ENCODE measurements at places on chromosomes 1 and 21.
A peak's percentile ranks its signal among the peaks of the same experiment; 100 is the strongest.

GRCh38 chr1:118142546-118142945, 42.5 kb downstream of the SPAG17 start:
- DNase-seq, result no peak

GRCh38 chr1:232127190-232127589, 500.6 kb downstream of the DISC1 start:
- DNase-seq, result peak; percentile 67

DNA sequence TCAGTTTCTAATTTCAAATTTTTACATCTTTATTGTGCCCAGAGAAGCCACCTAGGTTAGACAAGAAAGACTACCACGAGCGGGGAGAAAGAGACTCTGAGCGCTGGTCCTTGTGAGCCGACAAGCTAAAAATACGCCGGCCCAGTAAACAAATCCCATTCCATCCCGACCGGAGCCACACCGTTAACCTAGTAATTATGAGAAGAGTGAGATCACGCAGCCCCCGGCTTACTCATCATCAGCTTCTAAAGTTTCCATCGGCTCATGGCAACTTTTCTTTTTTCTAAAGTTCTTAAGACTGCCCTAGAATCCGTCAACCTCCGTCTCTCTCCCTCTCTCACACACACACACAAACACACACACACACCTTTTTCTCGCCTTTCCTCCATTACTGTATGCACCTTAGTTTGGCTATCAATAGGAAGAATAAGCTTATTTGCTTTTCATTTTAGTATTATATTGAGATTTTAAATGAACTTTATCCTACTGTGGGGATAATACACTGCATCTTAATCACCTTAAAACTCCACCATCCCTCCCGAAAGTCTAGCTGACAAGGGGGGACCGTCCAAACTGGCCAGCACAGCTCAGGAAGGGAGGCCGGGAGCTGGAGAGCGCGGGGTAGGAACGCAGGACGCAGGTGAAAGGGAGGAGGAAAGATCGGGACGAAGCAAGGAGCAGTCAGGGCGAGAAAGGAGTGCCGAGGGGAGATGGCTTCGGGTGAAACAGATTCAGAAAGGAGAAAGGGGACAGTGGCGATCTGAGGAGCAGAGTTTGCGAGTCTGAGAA, 728 bp downstream of the OTUD7B start:
- DNase-seq, result peak; percentile 53

- no peak for DNase-seq
These were observed 31.8 kb downstream of the UCK2 start for GRCh38 chr1:165858967-165859845.

GRCh38 chr1:241560146-241560848, 28.1 kb downstream of the KMO start:
- DNase-seq, result no peak

- DNase-seq, result no peak
These were observed 66.0 kb upstream of the CR1L start for GRCh38 chr1:207578796-207579435.

DNA sequence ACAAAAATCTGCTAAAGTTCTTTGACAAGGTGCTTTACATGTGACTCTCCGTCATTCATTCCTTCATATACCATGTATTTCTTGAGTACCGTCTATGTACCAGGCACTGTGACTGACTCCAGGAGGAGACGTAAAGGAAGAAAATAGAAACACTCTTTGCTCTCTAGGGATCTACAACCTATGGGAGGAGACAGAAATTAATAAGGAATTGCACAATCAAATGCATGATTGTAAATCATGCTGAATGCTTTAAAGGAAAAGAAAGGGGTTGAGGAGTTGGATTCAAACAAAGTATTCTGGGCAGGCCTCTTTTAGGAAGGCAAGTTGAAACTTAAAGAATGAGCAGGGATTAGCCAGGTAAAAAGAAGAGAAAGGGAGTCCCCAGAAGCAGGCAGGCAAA, 239.1 kb upstream of the FGGY start:
- no peak for DNase-seq

- no peak for DNase-seq
These were observed 180.8 kb downstream of the BRINP2 start for GRCh38 chr1:177351361-177352108.

DNA sequence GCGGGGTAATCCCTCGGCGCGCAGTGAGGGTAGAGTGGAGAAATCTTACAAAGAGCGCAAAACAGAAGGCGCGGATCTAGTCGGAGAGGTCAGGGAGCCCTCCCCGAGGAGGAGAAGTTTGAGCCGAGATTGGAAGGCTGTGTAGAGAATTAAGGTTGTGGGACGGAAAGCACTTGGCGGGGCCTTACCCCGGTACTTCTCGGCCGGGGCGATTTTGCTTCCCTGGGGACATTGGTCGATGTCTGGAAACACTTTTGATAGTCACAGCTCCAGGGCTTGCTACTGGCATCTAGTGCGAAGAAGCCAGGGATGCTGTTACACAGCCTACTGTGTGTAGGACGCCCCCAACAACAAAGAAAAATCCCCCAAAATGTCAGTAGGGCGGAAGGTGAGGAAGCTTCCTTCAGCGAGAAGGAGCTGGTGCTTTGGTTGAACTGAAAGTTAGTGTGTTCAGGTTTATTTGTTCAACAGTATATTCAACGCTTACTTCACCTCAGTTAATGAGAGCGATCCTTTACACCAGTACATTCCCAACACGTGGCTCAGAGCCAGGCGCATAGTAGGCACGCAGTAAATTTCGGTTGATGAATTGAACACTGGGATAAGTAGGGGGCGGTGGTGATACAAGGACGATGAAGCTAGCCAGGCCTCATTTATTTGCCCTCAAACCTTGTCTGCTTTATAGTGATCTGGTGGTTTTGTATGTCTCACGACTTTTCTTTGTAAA, 807 bp downstream of the CEP85 start:
- no peak for DNase-seq

GRCh38 chr1:217482356-217483102, 148.4 kb downstream of the GPATCH2 start:
- DNase-seq, result peak; percentile 13

DNA sequence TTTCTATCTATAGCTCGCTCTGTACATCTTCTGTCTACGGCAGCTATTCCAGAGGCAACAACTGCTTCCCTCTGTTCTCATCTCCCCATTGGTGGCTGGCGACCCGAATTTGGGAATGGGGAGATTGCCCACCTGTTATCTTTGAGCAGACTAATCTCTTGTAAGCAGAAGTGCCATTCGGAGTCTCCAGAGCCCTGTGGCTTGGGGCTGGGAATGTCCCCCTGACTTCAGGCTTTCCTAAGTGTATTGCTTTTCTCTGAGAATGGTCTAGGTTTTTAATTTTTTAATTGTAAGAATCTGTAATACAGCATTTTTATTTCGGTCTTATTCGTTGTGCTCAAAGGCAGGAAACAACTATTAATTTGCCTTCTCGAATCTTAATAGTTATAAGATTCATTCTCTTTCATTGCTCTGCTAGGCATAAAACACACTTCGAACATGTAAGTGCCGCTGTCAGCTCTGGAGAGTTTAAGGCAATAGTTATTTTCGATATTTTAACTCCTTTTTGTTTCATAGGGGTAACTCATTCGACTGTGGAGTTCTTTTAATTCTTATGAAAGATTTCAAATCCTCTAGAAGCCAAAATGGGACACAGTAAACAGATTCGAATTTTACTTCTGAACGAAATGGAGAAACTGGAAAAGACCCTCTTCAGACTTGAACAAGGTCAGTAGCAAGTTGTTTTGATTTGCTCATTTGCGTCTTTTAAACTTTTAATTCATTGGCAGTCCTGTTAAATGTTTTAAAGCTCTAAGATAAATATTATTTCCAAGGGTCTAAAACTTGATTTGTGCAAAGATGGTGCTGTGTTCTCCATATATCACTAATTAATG, 514 bp downstream of the AGL start:
- DNase-seq, result no peak

GRCh38 chr1:59609245-59609644, 205.5 kb upstream of the HOOK1 start:
- DNase-seq, result no peak

- DNase-seq, result no peak
These were observed 154.0 kb downstream of the RWDD3 start for GRCh38 chr1:95388031-95388430.

GRCh38 chr1:191049781-191050180, 572.1 kb upstream of the BRINP3 start:
- DNase-seq, result no peak

- DNase-seq, result no peak
These were observed 236.2 kb upstream of the KAZN start for GRCh38 chr1:14362331-14362730.

GRCh38 chr1:114324662-114324965, 170.9 kb upstream of the SYT6 start:
- DNase-seq, result peak; percentile 52

DNA sequence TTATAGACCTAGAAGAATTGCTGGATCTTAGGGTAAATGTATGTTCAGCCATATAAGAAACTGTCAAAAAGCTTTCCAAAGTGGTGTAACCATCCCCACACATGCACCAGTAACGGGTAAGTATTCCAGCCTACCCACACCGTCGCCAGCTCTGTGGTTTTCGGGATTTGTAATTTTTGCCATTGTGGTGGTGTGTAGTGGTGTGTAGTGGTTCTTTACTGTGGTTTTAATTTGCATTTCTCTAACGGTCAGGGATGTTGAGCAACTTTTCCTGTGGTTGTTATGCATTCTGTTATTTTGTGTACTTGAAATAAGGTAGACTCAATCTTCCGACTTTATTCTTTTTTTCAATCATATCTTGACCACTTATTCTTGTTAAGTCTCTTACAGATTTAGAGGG, 342.4 kb upstream of the AJAP1 start:
- DNase-seq, result no peak

- no peak for DNase-seq
These were observed 53.0 kb downstream of the IER5 start for GRCh38 chr1:181141431-181141910.

GRCh38 chr1:2468041-2468472, 8.0 kb upstream of the PLCH2 start:
- no peak for DNase-seq

Data from fibroblast of skin of left quadriceps (primary cell).